ENCODE measurements at places on chromosomes 1 and 21.

- DNase-seq = peak; percentile 82
Measured at GRCh38 chr1:205229399-205229871, 1.7 kb downstream of the TMCC2 start.

GRCh38 chr1:43452789-43453441 is 816 bp downstream of the HYI start:
- peak; percentile 45 for DNase-seq

- peak; percentile 98 for DNase-seq
Measured at GRCh38 chr21:45515241-45516061, 26.8 kb downstream of the SLC19A1 start.

GRCh38 chr1:226798427-226799411 is 59.6 kb upstream of the ITPKB start:
- no peak for DNase-seq

DNA sequence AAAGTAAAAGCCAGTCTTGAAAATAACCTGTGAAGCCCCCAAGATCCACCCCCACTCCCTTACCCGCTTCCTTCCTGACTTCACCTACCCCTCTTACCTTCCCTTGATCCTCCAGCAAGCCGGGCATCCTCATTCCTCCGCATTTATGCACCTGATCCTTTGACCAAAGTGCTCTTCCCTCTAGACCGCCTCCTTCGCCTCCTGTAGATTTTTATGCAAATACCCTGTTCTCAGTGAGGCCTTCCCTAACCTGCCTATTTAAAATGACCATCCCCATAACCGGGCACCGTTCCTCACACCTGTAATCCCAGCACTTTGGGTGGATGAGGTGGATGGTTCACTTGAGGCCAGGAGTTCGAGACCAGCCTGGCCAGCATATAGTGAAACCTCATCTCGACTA is 1.1 kb upstream of the NENF start:
- DNase-seq = peak; percentile 24

- DNase-seq = peak; percentile 64
Measured at GRCh38 chr1:94909486-94909885, 17.4 kb downstream of the CNN3 start.

- no peak for DNase-seq
Measured at GRCh38 chr1:219573960-219574359, 38.9 kb downstream of the ZC3H11B start.

DNA sequence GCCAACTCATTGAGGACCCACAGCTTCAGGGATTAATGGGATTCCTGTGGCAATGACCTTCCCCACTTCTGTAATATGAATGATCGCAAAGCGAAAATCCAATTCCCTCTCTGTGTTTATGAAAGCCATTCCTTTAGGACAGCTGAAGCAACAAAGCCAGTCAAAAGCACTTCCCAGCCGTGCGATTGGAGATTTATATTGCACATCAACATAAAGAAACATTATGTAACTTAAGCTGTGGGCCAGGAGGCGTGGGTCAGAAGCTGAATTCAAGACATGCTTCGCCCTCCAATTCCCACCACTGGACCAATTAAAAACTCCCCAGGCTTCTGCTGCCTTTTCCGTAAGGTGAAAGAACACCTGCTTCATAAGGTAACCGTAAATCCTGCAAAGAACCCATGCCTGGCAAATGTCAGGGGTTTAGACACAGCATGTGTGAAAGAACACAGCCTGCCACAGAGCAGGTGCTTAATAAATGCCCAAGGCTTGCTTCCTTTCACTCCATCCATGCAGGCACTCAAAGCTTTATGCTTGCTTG is 138.9 kb upstream of the SOD1 start:
- DNase-seq = no peak

GRCh38 chr1:176628775-176629174 is 165.8 kb downstream of the PAPPA2 start:
- DNase-seq = no peak

- DNase-seq = no peak
Measured at GRCh38 chr21:40404396-40404800, 442.6 kb downstream of the DSCAM start.

GRCh38 chr1:56135069-56135863 is 444.1 kb downstream of the PLPP3 start:
- DNase-seq = no peak

DNA sequence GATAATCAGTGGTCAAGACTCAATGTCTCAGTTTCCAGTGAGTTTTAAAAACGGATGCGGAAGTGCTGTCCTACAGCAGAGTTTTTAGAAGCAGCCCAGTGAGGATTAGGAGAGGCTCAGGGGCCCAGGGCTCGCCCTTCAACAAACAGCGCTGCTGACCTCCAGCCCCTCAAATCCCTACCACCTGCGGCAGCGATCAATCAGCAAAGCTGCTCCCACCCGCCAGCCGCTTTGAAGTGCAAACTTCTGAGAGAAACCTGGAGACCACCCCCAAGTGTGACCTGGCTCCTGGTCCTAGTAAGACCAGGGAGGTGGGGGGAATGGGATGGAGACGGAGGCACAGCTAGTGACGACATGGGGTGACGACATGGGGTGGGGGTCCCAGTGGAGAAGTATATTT is 14.4 kb downstream of the ZBTB17 start:
- DNase-seq = peak; percentile 77

DNA sequence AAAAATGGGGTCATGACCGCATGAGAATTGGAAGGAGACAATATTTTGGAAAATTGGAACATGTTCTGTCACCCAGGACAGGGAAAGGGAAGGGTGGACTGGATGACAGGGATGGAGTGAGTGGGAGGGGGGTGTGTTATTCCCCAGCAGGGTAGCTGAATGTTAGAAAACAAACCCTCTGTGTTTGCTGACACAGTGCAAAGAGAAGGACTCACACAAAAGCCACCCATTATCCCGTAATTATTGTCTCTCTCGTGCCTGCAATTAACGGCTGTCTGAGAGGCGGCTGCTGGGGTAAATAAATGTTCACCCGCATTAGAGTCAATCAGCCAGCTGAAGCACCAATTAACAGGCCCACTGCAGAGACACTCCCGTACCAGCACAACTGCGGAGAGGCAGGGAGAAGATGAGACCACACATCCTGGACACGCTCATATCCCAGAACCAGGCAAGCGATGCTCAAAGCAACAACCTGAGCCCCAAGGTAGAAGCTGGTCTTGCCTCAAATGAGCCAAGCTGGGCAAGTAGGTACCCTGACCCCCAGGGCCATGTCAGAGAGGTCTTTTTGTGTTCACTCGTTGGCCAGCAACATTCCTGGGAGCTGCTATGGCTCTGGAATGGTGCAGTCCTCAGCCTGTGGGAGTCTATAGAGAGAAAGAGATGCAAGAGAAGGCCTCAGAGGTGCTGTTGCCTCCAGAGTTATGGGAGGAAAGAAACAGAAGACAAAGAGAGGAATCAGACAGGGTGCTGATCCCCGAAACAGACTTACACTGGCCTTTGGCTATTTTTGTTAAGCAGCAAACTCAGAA is 19.4 kb downstream of the PLEKHA6 start:
- DNase-seq = peak; percentile 71

DNA sequence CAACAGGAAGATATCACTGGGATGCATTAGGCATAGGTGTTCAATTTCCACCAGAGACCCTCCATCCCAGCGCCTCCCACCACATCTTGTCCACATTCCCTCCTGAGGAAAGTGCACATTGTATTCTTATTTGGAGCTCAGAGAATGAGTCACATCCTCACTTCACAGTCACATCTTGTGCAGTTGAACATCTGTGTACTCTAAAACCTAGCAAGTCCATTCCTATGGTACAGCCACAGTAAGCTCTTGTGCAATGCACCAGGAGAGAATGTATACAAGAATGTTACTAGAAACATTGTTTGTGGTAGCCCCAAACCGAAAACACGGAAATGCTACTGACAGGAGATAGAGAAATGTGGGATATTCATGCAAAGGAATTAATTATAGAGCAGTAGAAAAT is 1.6 kb upstream of the KDF1 start:
- no peak for DNase-seq

DNA sequence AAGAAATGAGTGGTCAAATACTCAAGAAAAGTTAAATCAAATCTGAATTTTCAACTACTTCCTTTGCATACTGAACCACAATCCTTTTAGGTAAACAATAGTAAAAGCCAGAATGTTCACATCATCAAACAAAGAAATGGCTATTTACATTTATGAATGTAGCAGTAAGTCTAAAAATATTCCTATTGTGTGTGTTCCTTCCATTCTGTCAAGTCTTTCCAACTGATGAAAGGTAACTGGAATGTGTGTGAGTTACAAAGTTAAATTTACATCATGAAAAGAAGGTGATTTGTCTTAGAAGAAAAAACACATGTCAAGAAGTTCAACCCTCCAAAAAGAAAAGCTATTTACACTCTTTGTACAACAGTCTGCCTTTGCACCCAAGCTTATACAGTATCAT is 203.1 kb downstream of the SIPA1L2 start:
- no peak for DNase-seq

DNA sequence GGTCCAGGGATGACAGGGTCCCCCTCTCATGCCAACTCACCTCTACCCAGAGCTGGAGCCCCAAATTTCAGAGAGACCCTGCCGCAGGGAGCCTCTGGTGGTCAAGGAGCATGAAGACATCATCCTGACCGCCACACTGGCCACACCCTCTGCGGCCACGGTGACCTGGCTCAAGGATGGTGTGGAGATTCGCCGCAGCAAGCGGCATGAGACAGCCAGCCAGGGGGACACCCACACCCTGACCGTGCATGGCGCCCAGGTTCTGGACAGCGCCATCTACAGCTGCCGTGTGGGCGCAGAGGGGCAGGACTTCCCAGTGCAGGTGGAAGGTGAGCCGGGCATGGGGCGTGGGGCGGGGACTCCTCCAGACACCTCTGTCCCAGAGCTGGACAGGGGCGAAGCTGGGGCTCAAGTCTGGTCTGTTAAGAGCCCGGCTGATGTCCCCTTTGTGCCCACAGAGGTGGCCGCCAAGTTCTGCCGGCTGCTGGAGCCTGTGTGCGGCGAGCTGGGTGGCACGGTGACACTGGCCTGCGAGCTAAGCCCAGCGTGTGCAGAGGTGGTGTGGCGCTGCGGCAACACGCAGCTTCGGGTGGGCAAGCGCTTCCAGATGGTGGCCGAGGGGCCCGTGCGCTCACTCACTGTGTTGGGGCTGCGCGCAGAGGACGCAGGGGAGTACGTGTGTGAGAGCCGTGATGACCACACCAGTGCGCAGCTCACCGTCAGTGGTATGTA is 66.0 kb downstream of the OBSCN start:
- DNase-seq = no peak

GRCh38 chr1:207999274-207999915 is 88.5 kb upstream of the CD34 start:
- no peak for DNase-seq

DNA sequence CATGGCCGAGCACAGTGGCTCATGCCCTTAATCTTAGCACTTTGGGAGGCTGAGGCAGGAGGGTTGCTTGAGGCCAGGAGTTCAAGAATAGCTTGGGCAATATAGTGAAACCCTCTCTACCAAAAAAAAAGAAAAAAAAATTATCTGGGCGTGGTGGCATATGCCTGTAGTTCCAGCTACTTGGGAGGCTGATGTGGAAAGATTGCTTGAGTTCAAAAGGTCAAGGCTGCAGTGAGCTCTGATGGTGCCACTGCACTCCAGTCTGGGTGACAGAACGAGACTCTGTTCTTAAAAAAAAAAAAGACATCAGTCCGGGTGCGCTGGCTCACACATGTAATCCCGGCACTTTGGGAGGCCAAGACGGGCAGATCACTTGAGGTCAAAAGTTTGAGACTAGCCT is 251.2 kb upstream of the CACYBP start:
- no peak for DNase-seq

GRCh38 chr1:84010136-84010535 is 11.2 kb upstream of the TTLL7 start:
- DNase-seq = no peak

- DNase-seq = no peak
Measured at GRCh38 chr1:66247415-66248208, 286.3 kb upstream of the SGIP1 start.

DNA sequence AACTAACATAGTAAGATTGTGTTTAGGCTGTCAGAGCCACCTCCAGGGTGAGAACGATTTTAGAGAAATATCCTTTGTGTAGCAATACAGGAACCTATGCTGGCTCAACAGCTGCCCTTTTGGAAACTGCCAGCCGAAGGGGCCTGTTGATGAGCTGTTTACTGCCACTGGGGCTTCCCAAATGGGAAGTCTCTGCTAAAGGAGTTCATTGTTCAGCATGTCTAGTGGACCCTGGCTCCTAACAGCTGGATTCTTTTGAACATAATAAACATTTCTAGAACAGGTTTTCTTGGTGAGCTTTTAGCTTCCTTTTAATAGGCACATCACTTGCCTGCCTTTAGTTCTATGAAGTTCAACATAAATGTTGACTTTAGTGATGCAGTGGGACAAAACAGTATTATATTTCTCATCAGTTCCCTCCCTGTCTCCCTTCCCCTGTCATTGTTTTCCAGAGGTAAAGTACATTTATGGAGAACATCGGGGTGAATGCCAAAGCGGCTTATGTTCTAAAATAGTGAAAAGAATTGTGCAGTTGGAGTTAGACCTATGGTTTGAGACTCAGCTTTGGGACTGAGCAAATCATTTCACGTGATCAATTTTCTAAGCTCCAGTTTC is 57.4 kb downstream of the UCK2 start:
- no peak for DNase-seq

DNA sequence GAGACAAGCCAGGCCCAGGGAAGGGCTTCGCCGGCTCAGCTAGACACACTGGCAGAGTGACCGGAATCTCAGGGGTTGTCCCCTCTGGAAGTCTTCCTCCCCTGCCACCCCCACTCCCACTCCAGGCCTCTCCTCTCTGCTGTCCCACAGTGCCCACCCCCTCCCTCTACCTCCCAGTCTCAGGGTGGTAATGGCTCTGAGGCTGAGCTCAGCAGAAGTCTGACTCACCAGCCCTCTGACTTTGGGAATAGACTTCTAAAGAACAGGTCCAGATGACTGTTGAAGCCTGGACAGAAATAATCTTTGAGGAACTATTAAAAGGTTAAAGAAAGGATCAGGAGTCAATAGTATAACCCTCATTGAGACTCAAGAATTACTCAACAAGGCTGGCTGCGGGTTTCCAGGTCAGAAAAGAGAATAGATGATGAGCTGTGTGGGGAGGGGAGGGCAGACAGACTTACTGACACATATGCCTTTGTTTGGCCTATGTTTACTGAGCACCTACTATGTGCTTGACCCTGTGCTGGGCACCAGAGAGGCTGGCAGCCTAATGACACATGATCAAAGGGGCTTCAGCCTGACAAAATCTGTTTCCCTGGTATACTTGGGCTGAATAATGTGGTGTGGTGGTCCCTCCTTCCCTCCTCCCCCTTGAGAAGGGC is 8.2 kb downstream of the HCRTR1 start:
- no peak for DNase-seq

DNA sequence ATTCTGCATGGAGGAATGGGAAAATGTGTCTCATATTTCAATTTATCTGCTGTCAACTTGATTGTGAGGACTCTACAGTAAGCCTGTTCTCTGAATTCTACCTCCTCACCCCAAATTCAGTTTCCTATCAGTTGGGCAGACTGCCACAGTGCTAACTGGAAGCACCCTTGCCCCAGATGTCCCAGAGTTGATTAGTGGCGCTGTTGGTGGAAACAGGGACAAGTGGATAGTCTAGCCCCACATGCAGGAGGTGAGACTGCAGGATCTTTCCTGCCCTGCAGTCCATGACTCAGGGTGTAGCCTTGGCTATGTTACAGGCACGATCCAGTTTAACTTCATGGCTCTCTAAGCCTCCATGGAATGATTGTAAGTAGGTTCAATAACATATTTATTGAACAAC is 22.1 kb downstream of the ADAM30 start:
- no peak for DNase-seq

GRCh38 chr21:25569711-25570110 is 37.6 kb downstream of the MRPL39 start:
- no peak for DNase-seq

GRCh38 chr1:85862456-85862855 is 154.2 kb upstream of the ZNHIT6 start:
- DNase-seq = no peak

GRCh38 chr1:159248311-159248710 is 43.6 kb downstream of the ACKR1 start:
- DNase-seq = no peak
